ENCODE measurements at places on chromosomes 13 and 19. TPM values are rescaled to one million over a fixed set of nuclear protein-coding genes. Genes with fewer than 3 reads are reported as not detected.

DNA sequence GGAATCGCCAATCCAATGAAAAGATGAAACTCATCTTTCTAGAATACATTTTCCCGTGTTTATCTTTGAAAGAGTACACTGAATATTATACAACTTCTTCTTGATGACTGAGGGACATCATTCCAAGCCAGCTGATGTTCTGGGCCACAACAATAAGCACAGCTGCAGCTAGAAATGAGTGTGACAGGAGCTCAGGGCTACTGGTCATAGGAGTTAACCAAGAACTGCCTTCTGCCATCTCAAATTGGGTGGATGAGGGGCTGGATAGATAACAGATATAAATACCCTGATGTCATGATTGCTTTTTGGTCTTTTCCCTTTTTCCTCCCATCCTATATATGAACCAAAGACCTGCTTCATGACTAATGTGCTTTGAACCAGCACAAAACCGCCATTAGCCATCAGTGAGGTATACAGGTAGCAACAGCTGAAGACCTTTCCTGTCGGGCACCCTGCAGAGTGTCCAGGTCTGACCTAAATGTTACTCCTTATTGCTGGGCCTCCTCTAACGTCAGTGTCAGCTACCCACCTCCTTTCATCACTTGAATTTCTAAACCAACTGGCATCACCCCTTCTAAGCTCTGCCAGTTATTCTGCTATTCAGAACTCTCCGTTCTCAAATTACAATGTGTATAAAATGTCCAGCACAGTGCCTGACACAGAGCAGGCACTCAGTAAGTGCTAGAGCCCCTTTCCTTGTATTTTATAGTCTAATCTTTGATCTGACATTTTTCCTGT is 178.2 kb downstream of the ENOX1 start:
- H3K4me1 ChIP-seq, result no peaks in the 10 kb centered on the region
- H3K27ac ChIP-seq, result no peak overlapping the region
- H3K27me3 ChIP-seq, result no peaks in the 10 kb centered on the region

GRCh38 chr13:113220141-113220598 is 10.8 kb downstream of the CUL4A start:
- DNase-seq, result no peak
- H3K4me3 ChIP-seq, result no peak overlapping the region
- H3K27ac ChIP-seq, result no peak overlapping the region
- peaks cover 27% of the 10 kb centered on the region for H3K36me3 ChIP-seq
- H3K27me3 ChIP-seq, result no peaks in the 10 kb centered on the region

GRCh38 chr19:48953990-48954594 is 583 bp upstream of the BAX start:
- no peaks in the 10 kb centered on the region for H3K27me3 ChIP-seq
- no peak for DNase-seq

- H3K4me1 ChIP-seq, result no peaks in the 10 kb centered on the region
- H3K27me3 ChIP-seq, result no peaks in the 10 kb centered on the region
- DNase-seq, result no peak
- no peak overlapping the region for H3K4me3 ChIP-seq
- peaks cover 6% of the 10 kb centered on the region for H3K36me3 ChIP-seq
These were observed 66.9 kb downstream of the MIPEP start for GRCh38 chr13:23822252-23822824.

The OR10H1 gene
- not detected for total RNA-seq

The LRG1 gene
- total RNA-seq, result 25.6 TPM

All from PC-9 (cell line).